NCI-H446 (cell line): ENCODE measurements at places on chromosomes 5 and 9.

DNA sequence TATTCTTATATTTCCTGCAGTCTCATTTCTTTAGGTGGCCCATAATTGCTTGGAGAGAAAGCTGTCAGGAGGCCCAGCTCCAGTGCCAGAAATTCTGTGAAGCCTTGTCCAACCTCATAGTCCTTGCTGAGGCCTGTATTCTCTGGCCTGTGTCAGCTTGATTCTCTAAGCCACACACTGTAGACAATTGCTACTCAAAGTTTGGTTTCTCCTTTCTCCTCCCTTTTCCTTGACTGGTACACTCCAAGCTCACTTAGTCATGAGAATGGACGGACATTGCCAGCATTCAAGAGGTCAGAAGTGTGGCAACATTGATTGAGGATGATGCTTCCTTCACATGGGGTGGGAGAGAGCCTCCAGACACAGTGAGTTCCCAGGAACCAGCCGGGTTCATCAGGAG, 71.3 kb upstream of the CXCL14 start:
- no peak for DNase-seq

DNA sequence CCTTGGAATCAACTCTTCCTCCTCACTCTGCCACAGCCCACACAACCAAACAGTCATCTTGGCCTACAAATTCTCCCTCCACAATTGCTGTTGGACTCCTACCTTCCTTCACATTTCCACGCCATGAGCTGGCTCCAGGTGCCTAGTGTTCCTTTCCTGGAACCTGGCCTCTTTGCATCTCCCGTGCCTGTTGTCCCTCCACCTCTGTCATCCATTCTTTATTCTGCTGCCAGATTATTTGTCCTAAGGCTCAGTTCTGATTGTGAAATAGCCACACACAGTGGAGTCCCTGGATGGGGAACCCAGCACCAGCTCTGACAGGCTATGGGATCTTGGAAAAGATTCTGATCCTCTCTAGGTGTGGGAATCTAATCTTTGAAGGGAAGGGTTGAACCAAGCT, 109.1 kb upstream of the ANKH start:
- DNase-seq = no peak

GRCh38 chr9:97124256-97124655, 85.3 kb upstream of the CTSV start:
- DNase-seq = no peak

DNA sequence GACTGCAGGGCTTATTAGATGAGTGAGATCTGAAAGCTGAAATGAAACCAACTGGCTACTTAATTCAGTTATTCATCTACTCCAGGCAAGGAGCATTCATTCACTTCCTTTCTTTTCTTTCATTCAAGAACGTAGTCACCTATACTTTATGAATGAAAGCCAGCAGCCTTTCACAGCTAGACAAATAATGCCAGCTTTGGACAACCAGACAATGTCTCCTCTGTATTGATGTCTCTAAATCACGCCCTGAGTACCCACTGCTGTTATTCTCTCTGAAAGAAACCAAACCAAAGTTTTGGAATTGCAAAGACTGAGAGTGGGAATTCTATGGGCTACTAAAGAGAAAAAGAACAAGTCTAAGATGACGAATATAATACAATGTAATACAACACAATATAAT, 121.2 kb upstream of the PTPN3 start:
- no peak for DNase-seq

GRCh38 chr9:134275375-134275774, 50.9 kb upstream of the RXRA start:
- no peak for DNase-seq
